Suprapubic skin (tissue), 4 donors: ENCODE measurements at places on chromosomes 1 and 21. TPM values are rescaled to one million over a fixed set of nuclear protein-coding genes. Genes with fewer than 3 reads are reported as not detected.

- DNase-seq, result no peak
These were observed 29.7 kb downstream of the ACP6 start for GRCh38 chr1:147640553-147641165.

Gene C1orf174
- total RNA-seq, result 25.3 TPM

Gene HPCA
- not detected for total RNA-seq

Gene GPR37L1
- not detected for total RNA-seq

GRCh38 chr1:157785248-157785647 is 8.3 kb upstream of the FCRL2 start:
- DNase-seq, result no peak

DNA sequence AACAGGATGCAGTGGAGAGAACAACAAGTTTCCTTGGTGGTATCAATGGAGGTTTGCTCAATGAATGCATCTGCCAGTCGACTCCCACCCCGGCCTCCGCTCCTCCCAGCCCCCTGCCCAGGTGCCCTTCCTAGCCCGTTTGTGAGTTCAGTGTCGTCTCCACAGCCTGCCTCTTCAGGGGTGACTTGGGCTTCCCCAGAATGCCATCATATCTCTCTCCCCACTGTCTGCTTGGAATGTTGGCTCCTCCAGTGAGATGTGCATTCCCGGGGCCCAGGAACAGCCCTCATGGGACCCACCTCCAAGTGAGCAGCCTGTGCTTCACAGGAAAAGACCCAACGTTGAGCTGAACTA is 30.5 kb downstream of the MATN1 start:
- no peak for DNase-seq

Gene OR2L13
- not detected for total RNA-seq

DNA sequence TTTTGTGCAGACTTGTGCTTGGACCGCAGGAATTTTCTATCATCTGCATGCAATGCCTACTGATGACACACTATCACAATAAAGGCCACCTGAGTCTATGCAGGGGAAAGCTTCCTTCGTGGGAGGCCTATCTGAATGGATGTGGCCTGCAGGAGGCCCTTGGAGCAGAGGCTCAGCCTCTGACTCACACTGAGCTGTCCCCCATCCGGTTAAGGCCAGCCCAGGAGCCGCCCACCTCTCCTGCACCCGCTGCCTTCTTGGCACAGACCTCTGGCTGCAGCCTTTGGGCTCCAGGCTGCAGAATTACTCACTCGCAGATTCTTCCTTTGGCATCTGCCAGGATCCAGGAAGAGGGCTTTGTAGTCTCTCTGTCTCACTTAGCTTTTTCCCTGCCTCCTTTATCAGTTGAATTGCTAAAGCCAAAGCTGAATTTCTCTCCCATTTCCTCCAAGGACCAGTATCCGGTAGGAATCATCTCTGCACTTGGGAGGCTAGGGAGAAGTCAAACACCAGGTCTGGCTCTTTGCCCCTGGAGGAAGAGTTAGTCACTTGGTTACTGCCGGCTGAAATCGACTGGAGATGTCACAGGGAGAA is 65.1 kb upstream of the JUN start:
- peak; percentile 83 for DNase-seq

DNA sequence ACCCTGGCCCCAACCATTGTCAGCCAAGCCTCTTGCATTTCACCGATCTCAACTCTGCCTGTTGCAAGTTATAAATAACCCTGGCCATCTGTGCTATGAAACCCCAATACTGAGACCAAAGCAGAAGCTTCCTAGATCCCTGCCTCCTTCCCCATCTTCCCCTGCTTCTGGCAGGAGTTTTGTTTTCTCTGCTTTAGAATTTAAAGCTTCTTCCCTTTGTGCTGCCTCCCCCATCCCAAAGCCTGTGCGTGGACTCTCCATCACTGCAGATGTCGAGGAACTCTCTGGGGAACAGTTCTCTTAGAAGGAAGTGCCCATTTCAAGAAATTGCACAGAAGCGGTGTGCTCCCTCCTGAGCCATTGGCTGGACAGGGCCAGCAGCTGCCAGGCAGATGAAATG is 17.4 kb upstream of the MYOG start:
- DNase-seq, result no peak

DNA sequence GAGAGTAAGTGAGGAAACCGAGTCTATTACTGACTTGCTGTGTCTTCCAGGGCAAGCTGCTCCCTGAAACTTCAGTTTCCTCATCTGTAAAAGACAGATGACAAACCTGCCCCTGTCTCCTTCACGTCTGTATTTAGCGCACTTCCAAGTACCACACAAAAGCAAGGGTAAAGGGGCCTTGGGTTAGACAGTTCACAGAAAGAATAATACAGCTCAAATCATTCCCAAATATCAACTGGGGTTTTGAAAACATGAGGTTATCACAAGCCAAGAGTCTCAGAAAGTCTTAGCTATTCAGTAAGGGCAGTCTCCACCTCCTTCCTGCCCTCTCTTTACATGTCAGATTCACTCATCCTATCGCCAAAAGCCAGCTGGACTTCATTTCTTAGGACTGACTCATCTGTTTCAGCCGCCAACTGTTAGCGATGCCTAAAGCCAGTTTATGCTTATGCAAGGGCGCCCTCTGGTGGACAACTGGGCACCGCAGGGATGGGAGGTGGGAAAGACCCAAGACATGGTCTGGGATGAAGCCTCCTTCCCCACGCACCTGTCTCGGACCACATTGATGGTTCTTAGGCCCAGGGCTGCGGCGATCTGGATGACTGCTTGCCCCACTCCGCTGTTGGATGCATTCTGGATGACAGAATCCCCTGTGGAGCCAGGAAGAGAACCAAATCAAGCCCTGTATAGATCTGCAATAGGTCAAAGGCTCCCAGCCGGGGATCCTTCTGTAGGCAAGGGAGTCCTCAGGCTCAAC is 21.1 kb upstream of the SRSF4 start:
- DNase-seq, result peak; percentile 98

Gene CHTOP
- total RNA-seq, result 56.8 TPM

Gene ERG
- total RNA-seq, result 10.1 TPM

DNA sequence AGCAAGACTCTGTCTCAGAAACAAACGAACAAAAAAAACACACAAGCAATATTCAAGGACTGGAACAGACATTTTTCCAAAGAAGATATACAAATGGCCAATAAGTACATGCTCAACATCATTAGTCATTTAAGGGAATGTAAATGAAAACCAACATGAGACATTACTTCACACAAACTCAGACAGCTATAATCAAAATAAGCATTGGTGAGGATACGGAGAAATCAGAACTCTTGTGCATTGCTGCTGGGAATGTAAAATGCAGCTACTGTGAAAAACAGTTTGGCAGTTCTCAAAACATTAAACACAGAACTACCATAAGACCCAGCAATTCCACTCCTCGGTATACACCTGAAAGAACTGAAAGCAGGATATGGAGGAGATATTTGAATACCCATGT is 15.4 kb downstream of the NOL9 start:
- DNase-seq, result no peak

Gene OR6P1
- total RNA-seq, result not detected

Gene DENND4B
- total RNA-seq, result 20.0 TPM

DNA sequence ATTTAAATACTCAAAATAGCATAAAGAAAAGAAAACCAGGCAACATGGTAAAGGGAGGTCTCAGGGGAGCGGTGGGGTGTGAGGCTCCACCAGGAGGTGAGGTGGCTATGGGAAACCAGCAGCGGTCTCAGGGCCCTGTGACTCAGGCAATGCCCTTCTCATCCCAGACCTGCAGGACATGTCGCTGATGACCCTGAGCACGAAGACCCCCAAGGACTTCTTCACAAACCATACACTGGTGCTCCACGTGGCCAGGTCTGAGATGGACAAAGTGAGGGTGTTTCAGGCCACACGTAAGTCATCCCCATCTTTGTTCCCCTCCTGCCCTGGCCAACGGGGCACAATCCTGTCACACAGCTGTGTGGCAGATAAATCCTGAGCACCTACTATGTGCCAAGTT is 31.5 kb downstream of the PADI4 start:
- DNase-seq, result no peak

Gene PPM1J
- 22.1 TPM for total RNA-seq

GRCh38 chr21:32278103-32278502 is 746 bp downstream of the MIS18A start:
- no peak for DNase-seq

Gene FOXD2
- not detected for total RNA-seq

Gene ACTN2
- total RNA-seq, result not detected

DNA sequence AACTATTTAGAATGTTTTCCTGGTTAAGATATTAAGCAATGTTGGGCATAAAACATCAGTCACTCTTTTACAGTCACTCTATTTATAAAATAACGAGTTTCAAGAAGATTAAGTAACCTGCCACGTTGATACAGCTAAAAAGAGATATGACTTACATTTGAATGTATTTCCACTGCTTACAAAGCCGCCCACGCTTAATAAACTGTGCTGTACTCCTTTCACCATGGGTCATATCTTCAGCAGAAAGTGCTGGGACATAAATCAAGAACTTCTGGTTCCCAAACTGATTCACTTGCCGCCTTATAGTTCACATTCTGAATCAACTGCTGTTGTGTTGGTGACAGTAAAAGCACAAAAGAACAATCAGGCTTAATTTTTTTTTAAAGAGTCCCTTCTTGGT is 666.7 kb downstream of the NCAM2 start:
- no peak for DNase-seq

- no peak for DNase-seq
These were observed at the start of gene SHISAL2A for GRCh38 chr1:52632732-52633290. TSS of gene SHISAL2A (plus strand) at chr1:52633168. CDS start at chr1:52633494, 326 bp downstream.

Gene PDC
- not detected for total RNA-seq

Gene LYPD8
- total RNA-seq, result not detected

DNA sequence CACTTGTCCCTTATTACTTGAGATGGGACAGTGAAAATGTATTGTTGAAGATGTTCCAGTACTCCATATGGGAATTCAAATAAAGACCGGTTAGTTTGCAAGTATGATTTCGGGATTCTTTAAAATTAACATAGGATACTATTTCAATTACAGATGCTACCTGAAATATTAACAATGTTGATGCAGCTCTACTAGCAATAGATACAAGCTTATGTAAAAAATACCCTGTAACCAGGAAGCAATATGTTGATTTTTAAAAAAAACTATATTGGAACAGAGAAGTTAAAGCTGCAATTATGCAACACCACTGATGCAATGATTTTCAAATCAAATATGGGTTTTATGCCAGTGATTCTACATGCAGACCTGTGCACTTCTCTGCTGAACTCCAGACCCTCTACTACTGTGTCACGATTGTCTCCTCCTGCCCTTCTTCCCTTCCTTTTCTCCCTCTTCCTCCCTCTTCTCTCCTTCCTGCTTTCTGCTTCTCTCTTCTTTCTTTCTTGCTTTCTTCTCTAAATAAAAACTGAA is 179.2 kb downstream of the ATP6V1G3 start:
- DNase-seq, result no peak

Gene TARS2
- 13.7 TPM for total RNA-seq

GRCh38 chr1:163789911-163790310 is 468.2 kb downstream of the NUF2 start:
- no peak for DNase-seq

GRCh38 chr1:45673956-45674355 is 12.4 kb downstream of the GPBP1L1 start:
- no peak for DNase-seq

Gene LEMD1
- total RNA-seq, result not detected

DNA sequence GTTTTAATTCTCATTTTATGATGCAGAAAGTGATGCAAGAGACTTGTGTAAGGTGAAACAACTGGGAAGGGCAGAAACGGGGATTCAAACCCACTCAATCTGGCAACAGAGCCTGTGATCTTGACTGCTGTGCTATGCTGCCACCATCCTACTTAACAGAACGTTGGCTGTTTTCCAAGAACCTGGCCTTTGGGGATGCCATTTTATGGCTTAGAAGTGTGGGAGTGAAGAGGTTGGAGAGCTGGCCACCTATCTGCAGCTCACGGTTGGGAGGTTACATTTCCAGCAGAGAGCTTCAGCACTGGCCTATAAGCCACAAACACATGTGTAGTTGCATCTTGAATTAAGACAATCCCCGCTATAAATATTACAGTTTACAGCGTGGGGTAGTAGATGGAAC is 235.3 kb downstream of the PRDM2 start:
- DNase-seq, result no peak

Gene COL6A1
- 123 TPM for total RNA-seq

DNA sequence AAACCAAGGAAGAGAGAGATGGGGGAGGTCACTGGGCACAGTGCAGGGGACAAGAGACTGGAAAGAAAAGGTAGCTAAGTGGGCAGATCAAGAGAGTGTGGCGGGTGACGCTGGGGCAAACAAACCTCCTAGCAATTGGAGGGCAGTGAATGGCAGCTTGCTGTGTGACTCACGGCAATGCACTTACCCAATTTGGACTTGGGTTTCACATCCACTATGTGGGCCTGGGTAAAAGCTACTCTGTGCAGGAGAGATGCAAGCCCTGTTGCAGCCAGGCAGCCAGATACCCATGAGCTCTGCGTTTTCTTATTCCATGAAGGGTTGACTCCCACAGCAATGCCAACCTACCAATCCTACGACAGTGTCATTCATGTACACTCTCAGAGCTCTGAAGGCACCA is 9.5 kb downstream of the PLXNA2 start:
- DNase-seq, result peak; percentile 39

DNA sequence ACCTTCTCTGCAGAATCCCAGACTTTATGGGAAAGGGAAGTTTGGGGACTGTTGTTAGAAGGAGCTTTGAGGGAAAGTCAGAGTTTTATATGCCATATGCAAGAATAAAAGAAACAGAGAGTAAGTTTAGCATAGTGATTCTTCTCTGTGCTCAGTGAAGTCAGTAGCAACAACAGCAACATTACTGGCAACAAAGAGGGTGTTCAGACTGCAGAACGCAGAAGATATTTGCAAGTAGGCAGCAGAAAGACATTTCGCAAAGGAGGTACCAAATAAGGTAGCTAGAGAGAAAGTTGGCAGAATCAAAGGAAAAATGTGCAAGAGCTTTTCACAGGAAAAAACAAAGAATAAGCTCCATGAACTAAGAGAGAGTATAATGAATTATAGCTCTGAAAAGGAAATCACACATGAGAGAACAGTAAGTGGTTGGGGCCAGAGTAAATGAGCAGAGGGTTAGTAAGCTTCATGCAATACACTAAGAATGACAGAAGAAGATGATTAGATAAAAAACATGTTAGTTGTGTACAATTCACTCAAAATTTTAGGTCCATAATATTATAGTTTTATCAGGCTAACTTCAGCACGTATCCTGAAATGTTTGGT is 98.1 kb downstream of the NEGR1 start:
- DNase-seq, result no peak

DNA sequence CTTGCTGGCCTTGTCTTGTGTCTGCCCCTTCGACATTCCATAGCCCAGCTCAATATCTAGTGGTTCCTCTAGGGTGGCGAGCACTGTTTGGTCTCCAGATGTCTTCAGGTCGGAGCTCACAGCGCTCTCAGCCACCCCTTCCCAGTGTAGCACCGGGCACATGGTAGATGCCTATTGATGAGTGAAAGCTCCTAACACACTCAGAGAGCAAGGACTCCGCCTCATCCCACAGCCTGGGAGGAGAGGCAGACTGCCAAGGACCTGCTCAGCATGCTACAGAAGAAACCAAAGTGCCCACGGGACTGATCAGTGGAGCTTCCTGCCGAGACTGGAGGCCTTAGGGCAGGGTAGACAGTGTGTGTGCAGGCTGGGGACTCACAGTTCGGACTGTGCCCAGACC is 10.9 kb downstream of the PCSK9 start:
- no peak for DNase-seq

Gene OPRD1
- not detected for total RNA-seq

GRCh38 chr21:34836103-34836932 is 167.5 kb downstream of the CLIC6 start:
- DNase-seq, result peak; percentile 91
